ENCODE measurements at places on chromosomes 7 and 10.

DNA sequence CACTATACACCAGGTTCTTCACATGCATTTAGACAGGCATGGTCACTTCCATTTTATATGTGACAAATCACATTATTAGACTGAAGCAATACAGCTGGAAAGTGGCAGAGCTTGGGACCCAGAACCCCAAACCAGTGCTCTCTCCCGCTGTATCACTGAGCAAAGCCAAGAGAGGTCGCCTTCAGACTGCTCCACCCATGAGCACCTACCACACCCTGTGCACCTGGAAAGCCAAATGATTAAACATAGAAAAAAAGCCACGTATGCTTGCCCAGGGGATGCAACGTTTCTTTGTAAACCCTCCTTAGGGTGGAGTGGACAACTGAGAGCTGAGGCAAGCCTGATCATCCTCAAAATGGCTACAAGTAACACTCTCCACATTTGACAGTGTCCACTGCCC lies 72.5 kb downstream of the CCDC6 start:
- no peak for DNase-seq

GRCh38 chr10:46266306-46266985 lies 20.4 kb upstream of the ANTXRL start:
- DNase-seq: no peak

- no peak for DNase-seq
Observed at GRCh38 chr10:10798864-10799192, 218.8 kb upstream of the CELF2 start.

GRCh38 chr7:148664324-148664723 lies 34.4 kb upstream of the CUL1 start:
- no peak for DNase-seq

GRCh38 chr7:91198371-91198770 lies 65.9 kb upstream of the FZD1 start:
- DNase-seq: no peak

DNA sequence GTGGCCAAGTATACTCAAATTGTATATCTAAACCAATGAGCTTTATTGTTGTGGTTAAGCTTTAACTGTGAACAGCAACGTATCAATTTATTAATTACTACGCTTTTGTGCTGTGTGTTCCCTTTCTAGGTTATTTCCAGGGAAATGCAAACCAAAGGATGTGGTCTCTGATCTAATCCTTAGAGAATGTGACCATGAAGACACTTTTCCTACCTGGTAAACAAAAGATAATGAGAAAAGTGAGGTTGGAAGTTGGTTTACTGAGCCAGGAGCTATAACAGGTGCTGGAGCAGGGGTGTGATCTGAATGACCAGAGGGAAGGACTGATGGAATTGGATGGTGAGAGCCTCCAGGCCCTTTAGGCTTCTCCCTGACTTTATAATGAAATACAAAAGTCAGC lies 25.4 kb upstream of the CALU start:
- no peak for DNase-seq

- DNase-seq: no peak
Observed at GRCh38 chr7:46000513-46000912, 79.4 kb upstream of the IGFBP3 start.

DNA sequence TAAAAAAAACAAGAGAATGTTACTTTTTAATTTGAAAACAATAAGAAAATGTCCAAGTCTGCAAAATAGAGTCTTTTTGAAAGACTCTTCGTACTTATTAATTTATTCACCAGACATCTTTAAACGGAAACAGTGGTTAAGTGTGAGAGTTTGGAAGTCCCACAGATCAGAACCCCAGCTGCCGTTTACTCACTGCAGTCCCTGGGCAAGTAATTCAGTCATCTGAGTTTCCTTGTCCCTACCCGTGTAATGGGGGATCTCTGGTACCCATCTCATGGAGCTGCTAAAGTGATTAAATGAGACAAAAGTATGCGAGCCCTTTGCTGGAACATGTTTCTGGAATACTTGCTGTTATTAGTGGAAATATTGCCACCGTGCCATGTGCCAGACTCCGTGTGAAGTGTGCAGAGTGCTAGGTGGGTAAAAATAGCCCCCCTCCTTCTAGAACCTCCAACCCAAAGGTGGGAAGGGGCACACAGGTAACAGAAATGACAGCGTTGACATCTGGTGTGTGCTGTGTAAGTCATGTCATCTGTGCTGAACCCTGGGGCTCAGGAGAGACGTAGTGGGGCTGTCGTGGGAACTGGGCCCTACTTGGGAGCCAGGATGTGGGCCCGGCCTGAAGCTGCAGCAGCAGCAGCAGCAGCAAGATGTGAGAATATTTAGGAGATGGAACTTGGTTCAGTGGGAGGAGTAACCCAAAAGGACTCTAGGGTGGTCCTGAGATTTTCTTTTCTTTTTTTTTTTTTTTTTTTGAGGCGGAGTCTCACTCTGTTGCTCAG lies 140.5 kb downstream of the CUX1 start:
- no peak for DNase-seq

- no peak for DNase-seq
Observed at GRCh38 chr7:74306730-74307469, 17.7 kb downstream of the CLIP2 start.

- DNase-seq: no peak
Observed at GRCh38 chr7:7751243-7752092, 33.1 kb upstream of the RPA3 start.

DNA sequence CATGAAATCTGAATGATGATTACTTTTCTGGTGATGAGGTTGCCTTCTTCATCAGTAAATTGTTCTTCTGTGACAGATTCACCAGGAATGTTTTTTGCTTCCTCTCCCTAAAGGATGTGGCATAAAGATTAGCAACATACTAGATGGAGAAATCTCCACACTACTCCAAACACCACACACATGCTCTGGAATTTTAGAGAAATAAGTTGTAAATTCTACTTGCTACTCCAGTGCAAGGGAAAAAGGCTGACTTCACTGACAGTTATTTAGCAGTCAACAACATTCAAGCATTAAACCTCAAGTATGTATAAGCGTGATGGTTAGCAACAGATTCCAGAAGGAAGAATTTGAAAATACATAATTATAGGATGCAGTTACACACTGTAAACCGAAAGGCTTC lies 137.9 kb upstream of the CCDC6 start:
- DNase-seq: no peak

DNA sequence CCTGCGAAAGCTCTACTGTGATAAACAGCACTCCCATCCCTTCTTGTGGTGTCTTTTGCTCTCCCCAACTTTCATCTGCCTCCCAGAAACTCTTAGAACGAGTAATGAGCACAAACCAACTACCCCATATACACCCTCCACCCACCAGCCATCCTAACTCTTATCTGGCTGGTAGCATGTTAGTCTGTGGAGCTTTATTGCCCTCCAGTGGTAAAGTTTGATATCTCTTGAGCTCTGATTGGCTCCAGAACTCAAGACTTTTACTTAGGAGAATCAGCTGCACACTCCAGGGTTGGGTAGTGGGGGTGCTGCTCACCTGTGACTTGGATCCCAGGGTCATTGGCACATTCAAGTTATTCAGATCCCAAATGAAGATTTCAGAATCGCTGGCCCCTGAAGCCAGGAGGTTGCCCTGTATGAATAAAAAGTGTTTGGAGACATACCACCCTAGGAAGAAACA lies 10.9 kb downstream of the SEC31B start:
- no peak for DNase-seq

- no peak for DNase-seq
Observed at GRCh38 chr7:39645482-39646407, 22.4 kb downstream of the RALA start.

GRCh38 chr10:73863039-73863817 lies 11.1 kb downstream of the CAMK2G start:
- DNase-seq: no peak

DNA sequence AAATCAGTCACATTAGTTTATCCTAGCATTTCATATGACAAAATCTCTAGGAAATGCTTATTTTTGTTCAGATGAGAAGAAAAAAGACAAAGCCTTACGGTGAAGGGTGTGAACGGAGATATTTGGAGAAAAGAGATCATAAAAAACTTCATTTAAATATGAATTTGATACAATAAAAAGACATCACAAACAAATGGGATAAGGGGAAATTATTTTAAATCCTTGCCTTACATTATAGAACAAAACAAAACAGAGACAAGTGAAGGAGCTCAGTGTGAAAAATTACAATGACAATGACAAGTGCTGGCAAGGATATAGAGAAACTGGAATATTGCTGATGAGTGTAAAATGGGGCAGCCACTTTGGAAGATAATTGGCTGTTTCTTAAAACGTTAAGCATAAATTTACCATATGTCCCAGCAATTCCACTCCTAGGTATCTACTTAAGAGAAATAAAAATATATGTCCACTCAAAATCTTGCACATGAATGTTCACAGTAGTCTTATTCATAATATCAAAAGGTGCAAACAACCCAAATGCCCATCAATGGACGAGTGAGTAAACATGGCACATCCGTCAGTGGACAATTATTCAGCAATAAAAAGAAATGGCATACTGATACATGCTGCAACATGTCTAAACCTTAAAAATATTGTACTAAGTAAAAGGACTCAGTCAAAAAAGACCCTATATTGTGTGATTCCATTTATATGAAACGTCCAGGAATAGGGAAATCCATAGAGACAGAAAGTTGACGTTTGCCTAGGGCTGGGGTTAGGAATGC lies 66.1 kb upstream of the RAPGEF5 start:
- DNase-seq: no peak

GRCh38 chr10:37301271-37301670 lies 175.9 kb downstream of the ANKRD30A start:
- no peak for DNase-seq

- no peak for DNase-seq
Observed at GRCh38 chr7:159117366-159118196, 27.1 kb downstream of the VIPR2 start.

DNA sequence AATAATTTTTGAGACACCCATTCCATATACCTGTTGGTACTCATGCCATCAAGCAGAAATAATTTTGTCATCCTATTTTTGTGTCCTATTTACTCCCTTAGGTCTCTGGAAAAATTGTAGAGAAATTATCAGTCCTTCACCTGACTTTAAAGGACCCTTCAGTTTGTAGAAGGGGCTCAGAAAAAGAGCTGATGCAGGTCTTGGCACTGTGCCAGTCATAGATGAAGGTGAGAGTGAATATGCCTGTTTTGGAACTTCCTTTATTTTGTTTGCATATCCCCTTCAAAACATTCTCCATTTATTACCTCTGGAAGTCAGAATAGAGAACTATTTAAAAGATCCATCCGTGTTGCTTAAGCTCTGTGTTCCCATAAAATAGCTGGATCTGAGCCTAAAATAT lies 321.0 kb upstream of the TPK1 start:
- DNase-seq: no peak
